Transverse colon (tissue), 4 donors: ENCODE measurements at places on chromosomes 7 and 10. TPM values are rescaled to one million over a fixed set of nuclear protein-coding genes. Genes with fewer than 3 reads are reported as not detected.

- H3K27ac ChIP-seq: no peak overlapping the region
- no peaks in the 10 kb centered on the region for H3K27me3 ChIP-seq
- H3K4me3 ChIP-seq: no peak overlapping the region
- H3K4me1 ChIP-seq: no peaks in the 10 kb centered on the region
- H3K36me3 ChIP-seq: no peaks in the 10 kb centered on the region
Observed at GRCh38 chr7:26675143-26675887, 189.1 kb downstream of the SKAP2 start.

- H3K4me3 ChIP-seq: no peak overlapping the region
- DNase-seq: no peak
- no peaks in the 10 kb centered on the region for H3K4me1 ChIP-seq
Observed at GRCh38 chr7:48899932-48900331, 24.4 kb upstream of the CDC14C start.

- peaks cover 36% of the 10 kb centered on the region for H3K4me1 ChIP-seq
- H3K4me3 ChIP-seq: no peak overlapping the region
- no peak overlapping the region for H3K27ac ChIP-seq
- DNase-seq: no peak
- peaks cover 99% of the 10 kb centered on the region for H3K27me3 ChIP-seq
Observed at GRCh38 chr10:100826031-100826651, 80.8 kb downstream of the PAX2 start.

DNA sequence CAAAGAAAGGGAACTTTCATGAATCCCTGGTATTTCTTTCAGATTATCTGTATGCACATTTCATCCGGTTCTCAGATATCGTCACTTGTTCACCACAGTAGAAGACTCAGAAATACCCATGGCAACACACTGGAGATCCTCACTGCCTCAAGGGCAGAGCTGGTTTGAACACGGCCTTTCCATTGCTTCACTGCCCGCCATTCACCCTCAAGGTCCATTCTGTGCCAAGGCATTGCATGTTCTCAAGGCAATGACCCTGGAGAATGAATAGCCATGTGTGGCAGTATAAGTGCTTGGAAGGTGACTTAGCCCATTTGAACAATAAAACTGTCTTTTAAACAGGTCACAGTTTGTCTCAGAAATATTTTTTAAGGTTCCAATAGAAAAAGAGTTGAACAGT lies 606.5 kb downstream of the IPMK start:
- no peak overlapping the region for H3K27ac ChIP-seq
- no peaks in the 10 kb centered on the region for H3K4me1 ChIP-seq
- H3K27me3 ChIP-seq: no peaks in the 10 kb centered on the region
- no peak overlapping the region for H3K4me3 ChIP-seq
- DNase-seq: no peak
- H3K36me3 ChIP-seq: no peaks in the 10 kb centered on the region

GRCh38 chr10:121080281-121080891 lies 229.2 kb downstream of the WDR11 start:
- peak; percentile 44 for DNase-seq
- no peaks in the 10 kb centered on the region for H3K27me3 ChIP-seq
- no peaks in the 10 kb centered on the region for H3K36me3 ChIP-seq

- no peaks in the 10 kb centered on the region for H3K36me3 ChIP-seq
- peak; percentile 60 for DNase-seq
- H3K27me3 ChIP-seq: no peaks in the 10 kb centered on the region
- H3K4me1 ChIP-seq: peaks cover 3% of the 10 kb centered on the region
- no peak overlapping the region for H3K4me3 ChIP-seq
Observed at GRCh38 chr10:29857843-29858701, 201.3 kb downstream of the JCAD start.

GRCh38 chr7:140402178-140402835 lies 1.6 kb upstream of the RAB19 start:
- H3K36me3 ChIP-seq: no peaks in the 10 kb centered on the region
- no peak for DNase-seq
- no peak overlapping the region for H3K4me3 ChIP-seq
- H3K27ac ChIP-seq: no peak overlapping the region
- H3K27me3 ChIP-seq: peaks cover 9% of the 10 kb centered on the region
- H3K4me1 ChIP-seq: no peaks in the 10 kb centered on the region

DNA sequence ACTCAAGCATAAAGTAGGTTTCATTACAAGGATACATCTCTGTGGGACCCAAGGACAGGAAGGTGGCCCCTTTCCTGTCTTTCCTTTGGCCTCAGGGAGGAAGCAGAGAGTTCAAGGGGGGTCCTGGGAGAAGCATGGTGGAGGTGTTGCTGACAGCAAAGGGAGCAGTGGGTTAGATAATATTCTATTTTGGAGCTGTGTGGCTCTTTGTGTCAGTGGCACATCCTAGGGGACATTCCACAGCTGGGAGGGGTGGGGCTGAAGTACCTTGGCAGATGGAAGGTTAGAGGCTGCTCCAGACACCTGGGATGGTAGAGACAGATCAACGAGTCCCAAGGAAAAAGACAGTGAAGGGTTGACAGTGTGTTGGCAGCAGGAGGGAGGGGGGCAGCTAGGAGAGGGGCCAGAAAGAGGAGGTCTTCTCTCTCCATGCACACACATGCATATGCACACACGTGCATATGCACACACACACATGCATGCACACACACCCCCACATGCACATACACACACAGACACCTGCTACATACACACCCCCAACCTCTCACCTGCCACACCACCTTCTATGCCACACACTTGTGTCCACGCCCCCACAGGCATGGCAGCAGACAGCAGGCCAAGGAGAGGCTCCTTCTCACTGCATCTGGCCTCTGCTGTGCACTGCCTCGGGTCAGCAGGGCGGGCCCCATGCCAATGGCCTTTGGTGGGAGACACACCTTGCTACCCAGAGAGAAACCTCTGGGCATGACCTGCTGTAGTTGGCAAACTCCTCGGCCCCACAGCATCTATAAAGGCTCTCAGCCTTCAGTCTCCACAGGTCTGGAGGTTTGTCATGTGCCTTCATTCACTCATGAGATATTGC lies 5.6 kb upstream of the POLD2 start:
- no peaks in the 10 kb centered on the region for H3K4me1 ChIP-seq
- H3K27ac ChIP-seq: no peak overlapping the region
- no peaks in the 10 kb centered on the region for H3K27me3 ChIP-seq
- no peak for DNase-seq

DNA sequence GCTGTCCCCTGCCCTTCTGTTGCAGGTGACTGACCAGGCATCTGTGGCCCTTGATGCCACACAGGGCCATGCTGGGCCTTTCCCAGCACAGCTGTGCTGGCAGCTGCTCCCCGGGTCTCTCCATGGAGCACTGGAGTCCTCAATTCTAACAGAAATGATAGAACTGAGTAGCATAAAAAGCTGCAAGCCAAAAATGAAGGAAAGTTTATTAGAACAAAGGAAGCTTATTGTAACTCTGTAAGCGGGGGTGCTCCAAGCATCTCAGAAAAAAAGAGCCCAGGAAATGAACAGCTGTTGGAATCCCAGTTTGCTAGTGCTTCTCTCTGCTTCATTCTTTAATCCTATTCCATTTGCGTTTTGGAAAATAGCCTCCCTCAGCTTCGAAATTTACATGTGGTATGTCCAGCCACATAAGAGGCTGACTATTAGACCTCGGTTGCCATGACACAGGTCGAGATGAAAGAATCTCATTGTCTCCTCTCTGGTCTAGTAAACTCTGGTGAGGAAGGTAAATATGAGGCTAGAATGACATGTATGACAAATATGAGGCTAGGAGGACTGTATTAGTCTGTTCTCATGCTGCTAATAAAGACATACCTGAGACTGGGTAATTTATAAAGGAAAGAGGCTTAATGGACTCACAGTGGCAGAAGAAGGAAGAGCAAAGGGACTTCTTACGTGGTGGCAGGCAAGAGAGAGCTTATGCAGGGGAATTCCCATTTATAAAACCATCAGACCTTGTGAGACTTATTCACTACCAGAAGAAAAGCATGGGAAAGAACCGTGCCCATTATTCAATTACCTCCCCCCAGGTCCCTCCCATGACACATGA lies 23.7 kb downstream of the EPDR1 start:
- peak overlapping the region; percentile 66 for H3K27ac ChIP-seq
- H3K36me3 ChIP-seq: no peaks in the 10 kb centered on the region

DNA sequence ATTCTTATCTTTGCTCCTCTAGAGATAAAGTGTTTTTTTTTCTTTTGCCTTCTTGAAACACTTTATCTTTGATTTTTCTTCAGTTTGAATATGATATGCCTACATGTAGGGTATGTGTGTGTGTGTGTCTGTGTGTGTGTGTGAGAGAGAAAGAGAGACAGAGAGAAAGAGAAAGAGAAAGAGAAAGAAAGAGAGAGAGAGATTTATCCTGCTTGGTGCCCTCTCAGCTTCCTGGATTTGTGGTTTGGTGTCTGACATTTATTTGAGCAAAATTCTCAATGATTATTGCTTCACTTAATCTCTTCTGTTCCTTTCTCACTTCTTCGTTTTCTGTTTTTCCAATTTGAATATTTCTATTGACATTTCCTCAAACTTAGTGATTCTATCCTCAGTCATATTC lies 60.3 kb downstream of the RAB18 start:
- no peaks in the 10 kb centered on the region for H3K36me3 ChIP-seq
- H3K4me1 ChIP-seq: no peaks in the 10 kb centered on the region
- DNase-seq: no peak
- H3K4me3 ChIP-seq: no peak overlapping the region

DNA sequence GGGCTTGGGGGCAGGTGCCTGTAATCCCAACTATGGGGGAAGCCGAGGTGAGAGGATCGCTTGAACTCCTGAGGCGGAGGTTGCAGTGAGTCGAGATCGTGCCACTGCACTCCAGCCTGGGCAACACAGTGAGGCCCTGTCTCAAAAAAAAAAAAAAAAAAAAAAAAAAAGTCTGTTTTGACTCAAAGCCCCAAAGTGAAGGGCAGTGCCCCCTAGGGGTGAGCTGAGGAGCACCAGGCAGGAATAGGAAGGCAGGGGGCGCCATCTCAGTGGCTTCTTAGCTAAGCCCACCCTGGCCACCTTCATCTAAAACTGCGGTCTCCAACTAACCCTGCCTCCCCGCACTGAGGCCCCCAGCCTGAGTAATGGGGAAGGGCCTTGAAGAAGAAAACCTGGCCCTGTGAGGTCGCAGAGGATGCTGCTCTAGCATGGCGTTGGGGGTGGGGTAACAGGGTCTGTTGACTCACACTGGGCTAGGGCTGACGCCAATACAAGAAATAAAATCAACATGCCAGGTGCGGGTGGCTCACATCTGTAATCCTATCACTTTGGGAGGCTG lies 9.8 kb downstream of the PODXL start:
- peaks cover 7% of the 10 kb centered on the region for H3K4me1 ChIP-seq
- no peaks in the 10 kb centered on the region for H3K36me3 ChIP-seq
- no peak for DNase-seq
- H3K4me3 ChIP-seq: no peak overlapping the region
- H3K27ac ChIP-seq: no peak overlapping the region

GRCh38 chr7:128406314-128407232 lies 3.2 kb downstream of the IMPDH1 start:
- H3K27me3 ChIP-seq: no peaks in the 10 kb centered on the region
- H3K4me1 ChIP-seq: peaks cover 51% of the 10 kb centered on the region

DNA sequence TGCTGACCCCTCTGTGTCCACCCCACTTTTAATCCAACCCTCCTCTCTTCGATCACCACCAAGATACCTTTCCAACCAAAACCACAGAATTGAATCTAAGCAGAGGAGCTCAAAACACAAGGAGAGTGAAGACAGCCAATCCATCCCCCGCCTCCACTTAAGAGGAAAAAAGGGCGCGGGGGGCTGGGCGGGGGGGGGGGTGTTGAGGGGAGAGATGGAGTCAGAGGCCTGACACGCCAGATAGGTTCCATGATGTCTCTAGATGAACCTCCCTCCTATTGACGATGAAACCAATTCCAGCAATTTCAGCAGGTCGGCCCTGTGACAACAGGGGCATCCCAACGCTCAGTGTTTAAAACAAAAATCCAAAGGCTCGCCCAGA lies 1.3 kb downstream of the SORBS1 start:
- DNase-seq: no peak
- H3K27me3 ChIP-seq: no peaks in the 10 kb centered on the region
- peak overlapping the region; percentile 95 for H3K27ac ChIP-seq
- no peaks in the 10 kb centered on the region for H3K4me1 ChIP-seq
- peak overlapping the region; percentile 69 for H3K4me3 ChIP-seq

GRCh38 chr10:116521424-116522290 lies 24.1 kb upstream of the PNLIP start:
- no peak overlapping the region for H3K27ac ChIP-seq
- H3K27me3 ChIP-seq: no peaks in the 10 kb centered on the region

- no peak for DNase-seq
- H3K36me3 ChIP-seq: no peaks in the 10 kb centered on the region
- no peaks in the 10 kb centered on the region for H3K27me3 ChIP-seq
- no peak overlapping the region for H3K27ac ChIP-seq
- H3K4me3 ChIP-seq: no peak overlapping the region
Observed at GRCh38 chr10:118957443-118957825, 72.1 kb upstream of the NANOS1 start.

DNA sequence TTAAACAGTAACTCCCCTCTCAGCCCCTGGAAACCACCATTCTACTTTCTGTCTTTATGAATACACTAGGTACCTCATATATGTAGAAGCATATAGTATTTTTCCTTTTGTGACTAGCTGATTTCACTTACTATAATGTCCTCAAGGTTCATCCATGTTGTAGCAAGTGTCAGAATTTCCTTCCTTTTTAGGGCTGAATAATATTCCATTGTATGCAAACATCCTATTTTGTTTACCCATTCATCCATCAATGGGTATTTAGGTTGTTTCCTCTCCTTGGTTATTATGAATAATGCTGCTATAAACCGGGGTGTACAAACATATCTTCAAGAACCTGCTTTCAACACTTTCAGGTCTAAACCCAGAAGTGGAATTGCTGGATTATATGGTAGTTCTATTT lies 125.3 kb downstream of the SGMS1 start:
- H3K36me3 ChIP-seq: no peaks in the 10 kb centered on the region
- DNase-seq: no peak
- H3K4me1 ChIP-seq: peaks cover 12% of the 10 kb centered on the region
- no peak overlapping the region for H3K4me3 ChIP-seq

- DNase-seq: no peak
- H3K27me3 ChIP-seq: peaks cover 20% of the 10 kb centered on the region
- no peak overlapping the region for H3K4me3 ChIP-seq
- no peaks in the 10 kb centered on the region for H3K4me1 ChIP-seq
- H3K27ac ChIP-seq: no peak overlapping the region
- no peaks in the 10 kb centered on the region for H3K36me3 ChIP-seq
Observed at GRCh38 chr10:71390461-71390835, 6.3 kb upstream of the CDH23 start.

- H3K27ac ChIP-seq: no peak overlapping the region
- DNase-seq: no peak
- peaks cover 3% of the 10 kb centered on the region for H3K27me3 ChIP-seq
- no peaks in the 10 kb centered on the region for H3K4me1 ChIP-seq
Observed at GRCh38 chr7:43557831-43558495, 24.9 kb upstream of the STK17A start.

UNC5B gene
- total RNA-seq: 74.1 TPM

NKX6-2 gene
- total RNA-seq: not detected

EFCAB10 gene
- not detected for total RNA-seq

VIPR2 gene
- total RNA-seq: 1.8 TPM

ASZ1 gene
- not detected for total RNA-seq

RAMP3 gene
- total RNA-seq: 25.1 TPM
